ENCODE measurements at places on chromosomes 6 and 20.

- DNase-seq, result no peak
Observed at GRCh38 chr20:61608275-61609085, 356.4 kb downstream of the CDH4 start.

DNA sequence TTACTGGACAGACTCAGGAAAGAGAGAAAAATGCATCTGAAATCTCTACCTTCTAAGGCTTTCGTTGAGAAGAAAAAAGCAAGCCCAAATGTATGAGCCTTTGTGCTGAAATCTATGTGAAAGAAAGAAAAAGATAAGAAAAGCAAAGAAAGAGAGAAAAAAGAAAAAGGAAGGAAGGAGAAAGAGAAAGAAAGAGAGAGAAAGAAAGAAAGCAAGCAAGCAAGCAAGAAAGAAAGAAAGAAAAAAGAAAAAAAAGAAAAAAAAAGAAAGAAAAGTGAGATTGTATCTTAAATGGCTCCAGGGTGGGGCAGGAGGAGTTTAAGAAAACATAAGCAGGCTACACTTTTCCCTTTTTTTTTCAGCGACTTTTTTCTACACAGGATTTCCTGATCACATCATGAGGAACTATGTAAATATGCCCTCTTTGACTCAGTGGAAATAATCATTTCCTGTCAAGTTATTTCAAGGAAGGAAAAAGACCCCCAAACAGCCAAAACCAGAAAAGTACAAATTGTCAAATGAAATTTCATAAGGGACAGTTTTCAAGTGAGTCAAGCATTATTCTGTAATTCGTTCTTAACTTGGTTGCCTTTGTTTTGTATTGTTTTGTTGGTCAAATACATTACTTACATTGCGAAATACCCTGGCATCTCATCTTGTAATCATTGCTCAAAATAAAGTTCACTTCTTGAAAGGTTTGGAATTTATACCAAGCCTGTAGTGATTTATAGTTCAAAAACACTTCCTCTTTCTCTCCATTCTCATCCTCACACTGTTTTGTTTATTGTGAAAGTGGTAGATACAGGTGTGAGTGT lies 79.5 kb upstream of the RNF217 start:
- DNase-seq, result no peak

- DNase-seq, result no peak
Observed at GRCh38 chr20:57619051-57619831, 985 bp downstream of the ZBP1 start.

- no peak for DNase-seq
Observed at GRCh38 chr20:33897313-33897912, 86.3 kb downstream of the CHMP4B start.

Measured in NCI-H1092 (cell line).